A549 treated with AZD2906 at 1 μM for 4 hours (cell line): ENCODE measurements at places on chromosomes 1 and 21. TPM values are rescaled to one million over a fixed set of nuclear protein-coding genes. Genes with fewer than 3 reads are reported as not detected.

FABP3 gene
- total RNA-seq = not detected in 5 replicates

OLIG2 gene
- 0.07 TPM in 1 of 5 replicates, not detected in the others for total RNA-seq

RXFP4 gene
- not detected in 5 replicates for total RNA-seq

SYT11 gene
- total RNA-seq = 1.00 to 1.4 TPM (median 1.2 TPM) in 5 replicates

BMP8B gene
- 4.2 to 5.2 TPM (median 5.0 TPM) in 5 replicates for total RNA-seq

TGFB2 gene
- total RNA-seq = 7.9 to 12.7 TPM (median 9.1 TPM) in 5 replicates

CTSK gene
- 1.3 to 1.6 TPM (median 1.4 TPM) in 5 replicates for total RNA-seq

OR2G6 gene
- total RNA-seq = not detected in 5 replicates

LCE1B gene
- 0.06 to 0.10 TPM (median 0.08 TPM) in 3 of 5 replicates, not detected in the others for total RNA-seq

SLC6A9 gene
- total RNA-seq = 11.6 to 14.2 TPM (median 13.2 TPM) in 5 replicates

SLC25A34 gene
- total RNA-seq = 0.08 to 0.43 TPM (median 0.18 TPM) in 5 replicates

CD48 gene
- total RNA-seq = not detected in 5 replicates

FMO2 gene
- total RNA-seq = not detected in 5 replicates

F5 gene
- total RNA-seq = 0.06 to 0.45 TPM (median 0.16 TPM) in 5 replicates

CSMD2 gene
- 0.02 TPM in 2 of 5 replicates, not detected in the others for total RNA-seq

LIN28A gene
- total RNA-seq = 0.02 TPM in 1 of 5 replicates, not detected in the others

KTI12 gene
- total RNA-seq = 15.9 to 20.8 TPM (median 17.7 TPM) in 5 replicates

SRGAP2C gene
- 5.3 to 8.1 TPM (median 6.4 TPM) in 5 replicates for total RNA-seq

CA14 gene
- not detected in 5 replicates for total RNA-seq

HES3 gene
- total RNA-seq = not detected in 5 replicates

ZNF648 gene
- total RNA-seq = not detected in 5 replicates

BEND5 gene
- not detected in 5 replicates for total RNA-seq

NHLH1 gene
- total RNA-seq = 0.32 to 0.71 TPM (median 0.40 TPM) in 5 replicates
